ENCODE measurements at places on chromosomes 1 and 21.

DNA sequence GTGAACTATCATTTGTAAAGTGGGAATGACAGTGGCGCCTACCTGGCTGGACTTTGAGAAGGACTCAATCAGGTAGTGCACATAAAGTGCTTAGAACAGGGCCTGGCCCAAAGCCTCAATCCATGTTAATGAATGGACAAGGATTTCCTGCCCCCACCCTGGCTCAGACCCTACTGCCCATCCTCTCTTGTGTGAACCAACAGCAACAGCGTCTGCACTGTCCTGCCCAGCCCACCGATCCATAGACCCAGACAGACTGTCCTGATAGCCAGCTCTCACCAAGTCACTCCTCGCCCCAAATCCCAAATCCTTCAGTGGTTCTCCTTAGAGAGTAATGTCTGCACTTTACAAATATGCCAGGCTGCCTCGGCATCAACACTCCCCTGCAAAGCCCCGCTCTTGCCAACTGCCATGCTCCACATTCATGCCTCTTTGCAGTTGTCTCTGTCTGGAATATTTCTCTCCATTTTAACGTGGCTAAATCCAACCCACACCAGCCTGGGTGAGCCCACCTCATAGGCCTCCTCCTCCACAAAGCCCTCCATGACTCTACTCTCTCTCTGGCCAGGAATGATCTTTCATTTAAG lies 157.6 kb upstream of the EDN2 start:
- no peak for DNase-seq

DNA sequence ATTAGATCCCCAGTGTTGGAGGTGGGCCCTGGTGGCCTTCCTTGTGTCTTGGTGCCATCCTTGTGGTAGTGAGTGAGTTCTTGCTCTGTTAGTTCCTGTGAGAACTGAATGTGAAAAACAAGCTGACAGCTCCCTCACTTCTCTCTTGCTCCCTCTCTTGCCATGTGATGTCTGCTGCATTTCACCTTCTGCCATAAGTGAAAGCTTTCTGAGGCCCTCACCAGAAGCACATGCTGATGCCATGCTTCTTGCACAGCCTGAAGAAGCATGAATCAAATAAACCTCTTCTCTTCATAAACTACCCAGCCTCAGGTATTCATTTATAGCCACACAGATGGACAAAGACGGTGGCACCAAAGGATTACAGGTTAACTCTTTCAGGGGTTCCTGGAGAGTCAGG lies 166.1 kb upstream of the ETV3 start:
- DNase-seq = no peak

DNA sequence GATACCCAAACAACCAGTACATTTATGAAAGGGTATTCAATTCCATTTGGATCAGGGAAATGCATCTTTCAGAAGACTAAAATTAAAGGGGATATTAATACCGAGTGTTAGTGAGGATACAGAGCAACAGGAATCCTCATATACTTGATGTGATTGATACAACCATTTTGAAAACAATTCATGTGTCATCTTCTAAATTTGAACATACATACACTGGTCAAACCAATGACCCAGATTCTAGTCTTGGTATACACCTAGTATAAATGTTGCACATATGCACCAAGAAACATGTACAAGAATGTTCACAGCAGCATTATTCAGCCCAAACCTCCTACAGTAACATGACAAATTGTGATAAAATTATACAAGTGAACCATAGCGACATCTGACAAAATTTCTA lies 58.6 kb downstream of the ZNF644 start:
- DNase-seq = no peak

- DNase-seq = no peak
Measured at GRCh38 chr1:23566304-23566703, 7.0 kb upstream of the ID3 start.

DNA sequence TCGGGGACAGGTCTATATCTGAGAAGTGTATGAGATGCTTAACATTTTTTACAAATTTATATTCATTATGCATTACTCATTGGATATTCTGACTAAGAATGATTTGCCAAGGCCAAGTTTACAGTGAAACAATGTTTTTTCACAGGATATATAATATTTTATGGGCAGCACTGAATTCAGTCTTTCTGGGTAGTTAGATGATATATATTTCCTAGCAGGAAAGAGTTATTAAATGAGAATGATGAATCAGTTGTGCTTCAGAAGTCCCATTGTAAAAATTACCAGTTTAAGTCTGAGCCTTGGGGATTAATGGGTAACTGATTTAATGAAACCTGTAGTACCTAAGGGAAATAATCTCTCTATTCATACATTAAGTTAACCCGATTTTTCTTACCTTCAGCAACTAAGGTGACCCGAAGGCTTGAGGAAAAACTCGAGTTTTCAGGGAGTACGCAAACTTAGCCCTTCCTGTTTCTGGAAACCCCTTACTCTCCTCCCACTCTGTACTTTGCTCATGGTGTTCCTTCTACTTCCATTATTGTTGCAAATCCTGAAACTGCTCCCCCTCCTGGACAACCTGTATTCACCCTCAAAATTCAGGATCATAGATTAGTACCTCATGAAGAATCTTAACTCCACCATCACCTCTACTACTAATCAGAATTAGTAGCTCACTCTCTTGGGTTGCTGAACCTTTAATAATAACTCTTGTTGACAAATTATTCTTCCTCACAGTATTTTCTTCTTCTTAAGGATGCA lies 135.1 kb downstream of the AK5 start:
- DNase-seq = no peak

- no peak for DNase-seq
Measured at GRCh38 chr21:26563856-26564503, 9.1 kb downstream of the CYYR1 start.

GRCh38 chr1:66984491-66984890 lies 59.7 kb downstream of the MIER1 start:
- no peak for DNase-seq

DNA sequence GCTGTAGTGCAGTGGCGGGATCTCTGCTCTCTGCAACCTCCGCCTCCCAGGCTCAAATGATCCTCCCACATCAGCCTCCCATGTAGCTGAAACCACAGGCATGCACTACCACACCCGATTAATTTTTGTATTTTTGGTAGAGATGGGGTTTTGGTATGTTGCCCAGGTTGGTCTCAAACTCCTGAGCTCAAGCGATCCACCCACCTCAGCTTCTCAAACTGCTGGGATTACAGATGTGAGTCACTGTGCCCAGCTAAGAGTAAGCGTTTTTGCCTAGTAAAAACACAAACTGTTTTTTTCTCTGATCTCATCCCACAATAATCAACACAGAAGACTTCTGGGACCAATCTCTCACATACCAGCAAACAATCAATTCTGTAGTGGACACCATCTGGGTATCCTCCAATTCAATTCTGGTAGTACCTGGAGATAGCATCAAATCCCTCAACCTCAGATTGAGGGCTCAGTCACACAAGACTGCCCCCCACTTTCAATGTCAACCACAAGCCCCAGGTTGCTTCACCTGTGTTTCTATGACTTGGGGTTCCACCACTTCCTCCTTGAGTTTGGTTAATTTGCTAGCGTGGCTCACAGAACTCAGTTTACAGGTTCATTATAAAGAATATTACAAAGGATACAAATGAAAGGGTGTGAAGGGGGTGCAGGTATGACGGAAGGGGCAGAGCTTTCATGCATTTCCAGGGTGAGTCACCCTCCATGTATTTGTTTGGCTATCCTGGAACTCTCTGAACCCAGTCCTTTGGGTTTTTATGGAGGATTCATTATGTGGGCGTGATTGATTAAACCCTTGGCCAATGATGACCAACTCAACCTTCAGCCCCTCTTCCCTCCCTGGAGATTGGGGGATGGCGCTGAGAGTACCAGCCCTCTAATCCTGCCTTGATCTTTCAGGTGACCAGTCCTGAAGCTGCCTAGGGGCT lies 40.0 kb upstream of the RHOU start:
- no peak for DNase-seq

- DNase-seq = no peak
Measured at GRCh38 chr21:41316200-41317062, at the start of gene FAM3B. Gene FAM3B, plus strand, starts transcription at chr21:41316801. Its CDS starts 79 bp downstream, at chr21:41316880.

GRCh38 chr1:216896146-216896545 lies 172.9 kb upstream of the ESRRG start:
- DNase-seq = no peak

DNA sequence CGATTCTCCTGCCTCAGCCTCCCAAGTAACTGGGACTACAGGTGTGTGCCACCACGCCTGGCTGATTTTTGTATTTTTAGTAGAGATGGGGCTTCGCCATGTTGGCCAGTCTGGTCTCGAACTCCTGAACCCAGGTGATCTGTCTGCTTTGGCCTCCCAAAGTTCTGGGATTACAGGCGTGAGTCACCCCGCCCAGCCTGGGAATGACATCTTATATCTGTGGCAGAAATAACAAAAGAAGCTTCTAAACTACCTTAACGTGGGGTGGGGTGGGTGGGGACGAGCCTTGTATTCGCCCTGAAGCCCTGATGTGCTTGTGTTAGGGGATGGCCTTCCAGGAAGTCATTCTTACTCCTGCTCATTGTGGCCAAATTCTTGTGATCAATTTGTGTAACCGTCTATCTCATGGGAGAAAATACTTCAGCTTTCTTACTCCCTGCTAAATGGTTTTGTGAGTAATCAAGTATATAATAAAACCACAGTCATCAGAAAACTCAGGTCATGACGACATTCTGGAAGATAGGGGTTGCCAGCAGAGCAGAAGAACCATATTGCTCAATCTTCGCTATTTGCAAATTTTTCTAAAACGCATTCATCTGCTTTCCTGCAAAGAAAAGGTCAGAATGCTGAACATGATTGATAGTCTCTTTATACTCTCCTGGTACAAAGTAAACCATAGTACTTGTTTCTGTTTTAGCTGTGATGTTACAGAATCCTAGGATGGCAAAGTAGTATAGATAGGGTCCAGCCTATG lies 63.2 kb downstream of the DIRAS3 start:
- DNase-seq = peak; percentile 15

GRCh38 chr21:39441502-39442475 lies 3.8 kb downstream of the LCA5L start:
- peak; percentile 76 for DNase-seq

DNA sequence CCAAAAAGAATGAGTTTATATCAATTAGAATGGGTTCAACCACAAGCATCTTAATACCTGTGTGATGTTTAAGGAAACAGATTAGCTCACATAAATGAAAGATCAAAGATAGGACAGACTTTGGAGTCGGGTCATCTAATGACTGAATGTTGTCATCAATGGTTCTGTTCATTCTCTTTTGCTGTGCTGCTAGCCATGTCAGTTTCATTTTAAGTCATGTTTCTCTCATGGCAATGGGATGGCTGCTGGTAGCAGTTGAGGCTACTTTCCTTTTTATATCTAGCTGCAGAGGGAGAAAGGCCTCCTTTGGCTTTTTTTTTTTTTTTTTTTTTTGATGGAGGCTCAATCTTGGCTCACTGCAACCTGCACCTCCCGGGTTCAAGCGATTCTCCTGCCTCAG lies 86.9 kb upstream of the SPAG17 start:
- DNase-seq = no peak

DNA sequence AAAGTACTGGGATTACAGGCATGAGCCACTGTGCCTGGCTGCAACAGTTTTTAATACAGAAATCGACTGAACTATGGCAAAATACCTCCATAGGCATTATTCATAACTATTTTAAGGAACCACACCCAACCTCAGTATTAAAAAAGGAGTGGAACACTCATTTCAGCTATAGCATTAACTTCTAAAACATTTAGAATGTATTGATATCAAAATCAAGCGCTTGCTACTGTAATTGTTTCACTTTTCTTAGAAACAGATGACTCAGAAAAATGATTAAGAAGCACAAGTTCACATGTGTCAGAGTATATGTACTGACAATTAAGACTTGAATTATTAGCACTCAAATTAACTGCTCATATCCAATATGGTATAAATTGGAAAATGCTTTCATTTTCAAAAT lies 15.1 kb downstream of the AIDA start:
- DNase-seq = no peak

- no peak for DNase-seq
Measured at GRCh38 chr1:166859597-166859996, 16.5 kb downstream of the TADA1 start.

DNA sequence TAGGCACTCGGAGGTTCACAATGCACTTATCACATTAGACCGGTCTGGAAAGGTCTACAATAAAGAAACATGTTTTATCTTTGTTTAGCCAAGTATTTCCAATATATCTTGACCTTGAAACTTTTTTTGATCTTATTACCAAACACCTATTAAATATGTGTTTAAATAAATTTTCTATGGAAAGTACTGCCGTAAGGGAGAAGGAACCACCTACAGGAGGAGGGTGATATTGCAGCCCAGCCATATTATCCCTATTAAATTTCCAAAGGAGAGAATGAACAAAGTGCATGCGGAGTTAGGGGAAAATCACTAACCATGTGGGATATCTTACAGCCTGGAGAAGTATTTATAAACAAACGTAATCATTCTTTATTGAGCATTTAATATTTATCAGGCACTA lies 14.5 kb downstream of the BRINP2 start:
- peak; percentile 30 for DNase-seq

- DNase-seq = no peak
Measured at GRCh38 chr21:15493646-15494045, 236.1 kb upstream of the USP25 start.

- DNase-seq = peak; percentile 43
Measured at GRCh38 chr1:149849947-149850360, 49.4 kb upstream of the BOLA1 start.

- peak; percentile 28 for DNase-seq
Measured at GRCh38 chr1:165129568-165130164, 226.8 kb downstream of the LMX1A start.

DNA sequence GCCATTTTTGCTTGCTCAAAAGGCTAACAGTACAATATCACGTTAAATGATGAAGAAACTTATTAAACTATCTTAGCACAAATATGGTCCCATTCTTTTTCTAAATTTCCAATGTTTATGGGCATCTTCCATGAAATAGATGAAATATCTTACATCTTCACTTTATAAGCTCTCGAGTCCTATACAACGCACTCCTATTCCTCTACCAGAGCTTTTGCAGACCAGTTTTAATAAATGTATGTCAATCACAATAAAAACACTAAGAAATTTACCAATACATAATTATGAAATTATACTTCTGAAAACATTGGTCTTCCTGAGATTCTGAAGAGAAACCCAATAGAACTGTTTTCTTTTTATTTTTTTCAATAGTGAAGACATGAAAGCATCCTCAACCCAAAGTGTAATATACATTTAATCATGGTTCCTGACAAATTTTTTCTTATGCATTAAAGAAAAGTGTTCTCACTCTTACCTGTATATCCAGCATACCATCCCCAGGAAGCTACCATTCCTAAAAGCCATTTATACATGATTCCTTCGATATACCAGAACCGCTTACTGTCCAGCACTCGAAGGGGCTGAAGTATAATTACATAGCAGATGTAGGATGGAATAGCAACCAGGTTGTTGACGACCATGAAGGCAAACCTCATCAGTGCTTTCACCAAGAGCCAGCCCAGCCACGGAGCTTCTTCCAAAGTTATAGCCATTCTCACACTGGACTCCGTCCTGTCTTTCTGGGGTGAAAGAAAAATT lies 1.8 kb downstream of the LPGAT1 start:
- no peak for DNase-seq
